MM.1S (cell line): ENCODE measurements at places on chromosomes 16 and 17.

DNA sequence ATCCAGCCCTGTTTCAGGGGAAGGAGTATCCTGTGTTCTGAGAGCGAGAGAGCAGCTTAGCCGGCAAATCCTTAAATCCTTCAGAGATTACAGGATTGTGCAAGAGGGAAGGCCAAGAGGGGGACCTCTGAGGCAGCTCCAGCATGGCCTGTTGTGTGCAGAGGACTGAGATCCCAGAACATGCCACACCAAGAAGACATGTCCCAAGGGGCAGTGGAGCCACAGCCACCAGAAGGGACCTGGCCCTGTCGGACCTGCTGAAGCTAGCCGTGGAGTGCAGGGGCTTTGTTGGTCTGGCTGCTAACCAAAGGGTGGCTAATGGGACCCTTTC lies 1.6 kb upstream of the MRC2 start:
- no peak overlapping the region for H3K4me3 ChIP-seq
- H3K27ac ChIP-seq, result no peak overlapping the region

DNA sequence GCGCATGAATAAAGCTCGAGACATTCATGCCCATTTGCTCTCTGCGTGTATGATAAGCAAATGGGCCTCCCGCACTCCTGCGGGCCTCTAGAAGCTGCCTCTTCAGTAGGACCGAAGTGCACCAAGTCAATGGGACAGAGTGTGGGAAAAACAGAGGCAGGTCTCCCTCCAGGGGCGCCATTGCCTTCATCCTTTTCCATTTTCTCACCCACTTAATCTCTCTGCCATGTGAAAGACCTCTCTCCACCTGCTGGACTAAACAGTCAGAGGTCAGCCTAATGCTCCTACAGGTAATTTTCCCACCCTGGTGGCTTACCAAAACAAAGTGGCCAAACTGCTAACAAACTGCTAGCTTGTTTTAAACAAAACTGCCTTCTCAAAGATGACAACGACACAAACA lies 210.9 kb downstream of the ZFHX3 start:
- DNase-seq, result no peak
- H3K36me3 ChIP-seq, result no peaks in the 10 kb centered on the region
- H3K27ac ChIP-seq, result no peak overlapping the region
- no peak overlapping the region for H3K4me3 ChIP-seq

GRCh38 chr17:69760562-69760961 lies 314.5 kb upstream of the KCNJ16 start:
- H3K36me3 ChIP-seq, result no peaks in the 10 kb centered on the region
- no peak overlapping the region for H3K27ac ChIP-seq
- no peak for DNase-seq
- H3K4me3 ChIP-seq, result no peak overlapping the region

DNA sequence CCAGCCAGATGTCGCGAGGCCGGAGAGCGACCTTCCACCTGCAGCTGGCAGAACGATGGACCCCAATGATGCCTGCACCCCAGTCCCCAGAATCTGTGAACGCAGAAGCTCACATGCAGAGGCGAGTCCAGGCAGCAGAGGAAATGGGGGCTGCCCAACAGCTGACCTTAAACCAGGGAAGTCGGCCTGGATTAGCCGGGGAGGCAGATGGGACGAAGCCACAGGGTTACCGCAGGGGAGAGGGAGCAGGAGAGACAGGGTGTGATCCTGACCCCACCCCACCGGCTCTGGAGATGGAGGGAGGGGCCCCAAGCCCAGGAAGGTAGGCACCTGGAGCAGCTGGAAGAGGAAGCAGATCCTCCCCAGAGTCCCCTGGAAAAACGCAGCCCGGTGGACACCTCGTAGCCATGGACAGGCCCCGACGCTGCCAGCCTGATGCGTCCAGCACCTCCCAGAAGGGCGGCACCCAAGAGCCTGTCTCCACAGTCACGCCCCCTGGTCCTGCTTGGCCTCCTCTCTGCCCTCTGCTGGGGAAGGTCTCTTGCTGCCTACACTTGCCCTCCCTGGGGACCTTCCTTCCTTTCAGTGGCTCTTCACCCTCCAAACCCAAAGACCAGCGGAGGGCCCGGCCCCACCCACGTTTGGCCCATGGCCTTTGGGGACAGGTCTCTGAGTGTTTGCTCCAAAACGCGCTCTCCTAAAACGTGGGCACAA lies 37.3 kb downstream of the PIEZO1 start:
- H3K27me3 ChIP-seq, result no peaks in the 10 kb centered on the region
- H3K27ac ChIP-seq, result no peak overlapping the region
- no peaks in the 10 kb centered on the region for H3K4me1 ChIP-seq
- peak; percentile 27 for DNase-seq
- no peaks in the 10 kb centered on the region; the same call in 1 of the 2 replicates for H3K36me3 ChIP-seq

DNA sequence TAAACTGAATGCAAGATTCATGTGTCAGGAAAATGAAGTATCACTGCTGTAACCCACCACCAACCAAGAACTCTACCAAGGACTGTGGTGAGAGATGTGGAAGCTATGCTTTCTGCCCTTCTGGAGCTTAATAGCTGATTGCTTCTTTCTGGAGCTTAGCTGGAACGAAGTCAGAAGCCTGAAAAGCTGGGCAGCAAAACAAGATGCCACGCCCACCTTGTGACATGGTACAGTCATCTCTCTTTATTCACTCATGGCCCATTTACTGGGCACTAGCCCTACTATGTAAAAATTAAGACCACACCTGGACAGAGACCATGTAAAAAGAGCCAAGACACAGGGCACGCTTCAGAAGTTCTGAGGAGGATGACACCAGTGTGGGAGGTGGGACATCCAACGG lies 48.1 kb downstream of the TEX2 start:
- no peaks in the 10 kb centered on the region for H3K27me3 ChIP-seq
- H3K36me3 ChIP-seq, result no peaks in the 10 kb centered on the region
- no peak overlapping the region for H3K27ac ChIP-seq
- no peaks in the 10 kb centered on the region for H3K4me1 ChIP-seq

- no peak for DNase-seq
- no peaks in the 10 kb centered on the region for H3K27me3 ChIP-seq
- no peaks in the 10 kb centered on the region for H3K36me3 ChIP-seq
- no peak overlapping the region for H3K27ac ChIP-seq
These were observed 10.2 kb downstream of the GABARAPL2 start for GRCh38 chr16:75576384-75576811.

- H3K27ac ChIP-seq, result peak overlapping the region; percentile 69
- no peaks in the 10 kb centered on the region for H3K27me3 ChIP-seq
- H3K4me1 ChIP-seq, result peaks cover 6% of the 10 kb centered on the region; the same call in 1 of the 2 replicates
- peaks cover 14% of the 10 kb centered on the region for H3K36me3 ChIP-seq
- peak overlapping the region; percentile 96 for H3K4me3 ChIP-seq
- DNase-seq, result peak; percentile 11
These were observed 392 bp downstream of the ZSCAN32 start for GRCh38 chr16:3400446-3400778.

DNA sequence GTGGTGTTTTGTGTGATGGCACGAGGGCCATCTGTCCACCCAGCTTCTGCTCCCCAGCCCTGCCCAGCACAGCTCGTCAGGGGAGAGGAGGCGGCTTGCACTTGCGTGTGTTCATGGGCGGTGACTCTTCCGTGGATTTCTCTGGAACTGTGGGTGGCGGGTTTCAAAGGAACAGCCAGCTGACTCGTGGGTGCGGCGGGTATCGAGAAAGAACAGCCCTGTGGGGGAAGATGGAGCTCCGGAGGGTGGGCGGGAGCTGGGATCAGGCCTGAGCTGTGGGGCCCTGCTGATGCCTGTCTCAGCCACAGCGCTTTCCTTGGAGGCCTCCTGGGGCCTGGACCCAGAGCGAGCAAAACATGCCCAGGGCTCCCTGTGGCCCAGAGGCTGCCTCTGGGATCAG lies 13.2 kb downstream of the NAGPA start:
- peaks cover 72% of the 10 kb centered on the region for H3K27me3 ChIP-seq
- no peak overlapping the region for H3K4me3 ChIP-seq
- no peaks in the 10 kb centered on the region for H3K36me3 ChIP-seq
- no peaks in the 10 kb centered on the region for H3K4me1 ChIP-seq

DNA sequence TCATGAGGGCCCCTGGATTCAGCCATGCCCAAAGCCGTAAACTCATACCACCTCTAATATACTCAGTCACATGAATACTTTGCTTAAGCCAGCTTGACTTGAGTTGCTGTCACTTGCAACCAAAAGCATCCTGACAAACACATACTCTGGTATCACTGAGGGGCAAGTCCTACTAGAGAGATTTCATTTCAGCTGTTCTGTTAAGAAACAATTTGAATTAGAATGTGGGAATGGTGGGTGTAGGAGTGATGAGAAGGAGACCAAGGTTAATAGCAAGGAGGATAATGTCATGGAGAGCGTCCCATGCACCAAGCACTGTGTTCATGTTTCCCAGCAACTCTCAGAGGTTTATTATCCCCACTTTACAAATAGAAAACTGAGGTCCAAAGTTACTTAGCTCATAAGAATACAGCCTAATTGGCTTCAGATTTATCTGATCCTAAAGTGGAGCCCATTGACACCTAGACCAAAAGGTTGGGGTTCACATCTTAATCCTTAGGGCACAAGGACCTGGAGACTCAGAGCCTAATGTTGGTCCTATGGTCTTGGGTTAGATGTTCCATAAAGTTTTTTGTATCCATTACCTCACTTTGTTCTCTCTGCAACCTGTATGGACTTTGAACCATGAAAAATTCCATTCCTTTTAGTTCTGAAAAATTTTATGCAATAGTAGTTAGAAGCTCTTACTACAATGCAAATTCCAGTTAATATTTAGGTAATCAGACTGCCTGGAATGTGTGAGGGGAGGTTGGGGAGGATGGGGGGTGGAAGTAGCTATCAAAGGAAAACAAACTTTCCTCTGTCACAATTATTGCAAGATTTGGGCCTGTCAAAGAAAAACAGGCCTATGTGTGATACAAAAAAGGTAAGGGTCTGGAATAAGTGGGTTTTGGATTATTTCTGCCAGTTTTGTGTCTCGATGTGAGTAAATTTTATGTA lies 105.9 kb downstream of the IRX3 start:
- H3K27me3 ChIP-seq, result no peaks in the 10 kb centered on the region
- DNase-seq, result no peak

- H3K27me3 ChIP-seq, result no peaks in the 10 kb centered on the region
- H3K27ac ChIP-seq, result peak overlapping the region; percentile 99
- no peak for DNase-seq
- H3K36me3 ChIP-seq, result no peaks in the 10 kb centered on the region
- peaks cover 39% of the 10 kb centered on the region for H3K4me1 ChIP-seq
These were observed 590.6 kb downstream of the MAF start for GRCh38 chr16:79009896-79010295.

DNA sequence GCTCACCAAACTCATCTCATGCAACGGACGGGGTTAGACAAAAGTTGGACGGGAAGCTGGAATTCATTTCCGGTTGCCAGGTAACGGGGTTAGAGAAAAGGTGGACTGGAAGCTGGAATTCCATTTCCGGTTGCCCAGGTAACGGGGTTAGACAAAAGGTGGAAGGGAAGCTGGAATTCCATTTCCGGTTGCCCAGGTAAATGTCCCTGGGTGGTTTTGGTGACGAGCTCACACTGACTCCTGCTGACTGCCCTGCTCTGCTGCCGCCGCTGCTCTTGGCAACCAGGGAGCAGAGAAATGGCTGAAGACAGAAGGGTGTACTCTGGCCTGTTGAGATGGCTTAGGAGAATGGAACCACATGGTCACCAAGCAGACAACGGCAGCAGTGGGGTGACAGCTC lies 170.3 kb upstream of the RPH3AL start:
- no peak overlapping the region for H3K4me3 ChIP-seq
- H3K27ac ChIP-seq, result no peak overlapping the region
- DNase-seq, result no peak

DNA sequence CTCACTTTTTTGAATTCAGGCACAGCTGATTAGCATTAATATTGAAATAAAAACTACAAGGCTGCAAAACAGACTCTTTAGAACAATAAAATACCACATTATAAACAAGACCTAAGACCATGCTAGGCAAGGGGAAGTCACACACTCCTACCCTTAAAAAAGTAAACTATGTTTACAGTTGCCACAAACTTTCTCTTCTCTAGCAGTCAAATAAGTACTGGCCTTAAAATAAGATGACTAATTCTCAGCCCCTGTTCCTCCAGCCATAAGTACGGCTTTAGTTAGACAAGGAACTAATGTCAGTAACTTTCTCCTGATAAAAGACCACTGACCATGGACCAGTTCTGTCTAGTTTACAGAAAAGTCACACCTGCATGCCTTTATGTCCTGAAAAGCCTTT lies 19.5 kb upstream of the CPHXL start:
- H3K27me3 ChIP-seq, result no peaks in the 10 kb centered on the region
- DNase-seq, result no peak
- H3K4me1 ChIP-seq, result no peaks in the 10 kb centered on the region
- H3K36me3 ChIP-seq, result no peaks in the 10 kb centered on the region
- no peak overlapping the region for H3K4me3 ChIP-seq

- H3K36me3 ChIP-seq, result no peaks in the 10 kb centered on the region
- peak; percentile 30 for DNase-seq
- H3K4me3 ChIP-seq, result peak overlapping the region; percentile 90
- no peaks in the 10 kb centered on the region for H3K4me1 ChIP-seq
These were observed 565 bp downstream of the WDR45B start for GRCh38 chr17:82647593-82648164.

GRCh38 chr17:36910513-36910912 lies 26.8 kb upstream of the LHX1 start:
- no peaks in the 10 kb centered on the region for H3K27me3 ChIP-seq
- no peaks in the 10 kb centered on the region for H3K36me3 ChIP-seq
- no peak for DNase-seq

- peaks cover 45% of the 10 kb centered on the region for H3K27me3 ChIP-seq
- DNase-seq, result no peak
- no peaks in the 10 kb centered on the region for H3K36me3 ChIP-seq
- no peak overlapping the region for H3K27ac ChIP-seq
- H3K4me3 ChIP-seq, result no peak overlapping the region
- no peaks in the 10 kb centered on the region for H3K4me1 ChIP-seq
These were observed 192.3 kb upstream of the FOXF1 start for GRCh38 chr16:86317813-86318650.

DNA sequence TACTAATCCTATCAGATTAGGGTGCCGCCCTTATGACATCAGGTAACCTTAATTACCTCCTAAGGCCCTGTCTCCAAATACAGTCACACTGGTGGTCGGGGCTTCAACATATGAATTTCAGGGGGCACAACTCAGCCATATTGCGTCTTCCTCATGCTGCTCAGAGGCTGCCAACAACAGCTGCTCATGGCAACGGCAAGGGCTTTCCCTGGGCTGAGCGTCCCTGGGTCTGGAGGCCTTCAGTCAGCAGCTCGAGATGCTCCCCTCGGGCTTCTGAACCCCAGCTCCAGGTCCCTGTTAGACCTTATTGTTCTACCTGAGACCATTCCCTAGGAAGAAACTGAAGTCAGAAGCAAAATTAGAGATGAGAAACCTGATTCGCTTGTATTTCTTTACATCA lies 157.2 kb downstream of the TMEM132E start:
- no peaks in the 10 kb centered on the region for H3K4me1 ChIP-seq
- no peaks in the 10 kb centered on the region for H3K36me3 ChIP-seq
- no peak overlapping the region for H3K4me3 ChIP-seq
- no peak for DNase-seq

GRCh38 chr16:66800856-66801255 lies 528 bp downstream of the TERB1 start:
- no peaks in the 10 kb centered on the region for H3K4me1 ChIP-seq
- no peak for DNase-seq
- no peak overlapping the region for H3K27ac ChIP-seq
- H3K36me3 ChIP-seq, result no peaks in the 10 kb centered on the region; the same call in 1 of the 2 replicates

- no peaks in the 10 kb centered on the region for H3K4me1 ChIP-seq
- no peak overlapping the region for H3K4me3 ChIP-seq
- H3K36me3 ChIP-seq, result no peaks in the 10 kb centered on the region
- no peak for DNase-seq
- H3K27me3 ChIP-seq, result peaks cover 27% of the 10 kb centered on the region
These were observed 8.3 kb upstream of the KIF18B start for GRCh38 chr17:44955674-44956425.

GRCh38 chr16:65619606-65620005 lies 497.7 kb upstream of the CDH11 start:
- H3K4me3 ChIP-seq, result no peak overlapping the region
- H3K36me3 ChIP-seq, result no peaks in the 10 kb centered on the region
- H3K27me3 ChIP-seq, result no peaks in the 10 kb centered on the region
- no peaks in the 10 kb centered on the region for H3K4me1 ChIP-seq
- DNase-seq, result no peak
- H3K27ac ChIP-seq, result no peak overlapping the region
